DMS 273 treated with DMSO at 0.1 percent for 48 hours (cell line): ENCODE measurements at places on chromosomes 2 and 18.

GRCh38 chr18:39464006-39464405, 1898.4 kb upstream of the CELF4 start:
- no peak for DNase-seq

DNA sequence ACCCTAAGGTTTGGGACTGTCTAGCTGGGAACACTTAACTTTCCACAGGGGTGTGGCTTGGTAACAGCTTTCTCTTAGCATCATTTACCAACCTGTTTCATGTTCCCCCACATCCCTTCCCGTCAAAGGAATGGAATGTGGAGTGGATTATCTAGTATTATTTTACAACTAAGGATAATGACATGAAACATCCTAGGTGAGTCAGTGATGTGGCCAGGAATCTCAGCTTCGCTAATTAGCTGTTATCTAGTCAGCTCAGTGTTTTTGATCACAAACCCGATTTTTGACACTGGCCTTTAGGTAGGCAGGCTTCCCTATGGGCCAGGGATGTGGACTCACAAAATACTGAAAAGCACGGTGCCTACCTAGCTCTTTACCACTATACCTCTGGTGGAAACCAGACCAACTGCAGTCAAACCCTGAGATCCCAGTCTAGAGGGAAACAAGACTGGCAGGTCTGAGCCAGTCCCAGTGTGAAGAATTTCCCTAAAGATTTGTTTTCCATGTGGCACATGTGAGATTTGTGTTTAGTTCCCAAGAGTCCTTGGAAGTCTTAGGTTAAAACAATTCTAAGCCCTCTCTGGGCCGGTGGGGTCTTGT, 2.8 kb upstream of the NRP2 start:
- no peak for DNase-seq

DNA sequence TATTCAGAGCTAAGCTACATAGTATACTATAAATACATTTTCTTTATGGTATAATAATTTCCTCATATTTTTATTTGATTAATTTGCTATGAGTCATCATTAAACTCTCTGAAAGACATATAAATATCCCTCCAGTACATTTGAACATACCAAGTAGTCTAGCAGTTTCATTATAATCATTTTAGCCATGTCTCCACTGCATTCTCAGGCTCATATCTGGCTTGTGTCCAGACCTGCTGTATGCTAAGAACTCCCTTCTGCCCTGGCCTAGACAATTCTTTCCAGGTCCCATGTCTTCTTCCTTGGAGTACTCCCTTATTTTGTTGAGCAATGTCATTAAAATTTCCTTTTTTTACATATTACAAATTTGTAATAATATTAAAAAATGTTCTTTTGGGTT, 16.6 kb upstream of the DYNC1I2 start:
- DNase-seq = no peak

GRCh38 chr2:38466876-38467767, 90.0 kb upstream of the ATL2 start:
- no peak for DNase-seq

- no peak for DNase-seq
These were observed 27.4 kb downstream of the SERTAD2 start for GRCh38 chr2:64626146-64626809.
